ENCODE measurements at places on chromosomes 7 and 10.

DNA sequence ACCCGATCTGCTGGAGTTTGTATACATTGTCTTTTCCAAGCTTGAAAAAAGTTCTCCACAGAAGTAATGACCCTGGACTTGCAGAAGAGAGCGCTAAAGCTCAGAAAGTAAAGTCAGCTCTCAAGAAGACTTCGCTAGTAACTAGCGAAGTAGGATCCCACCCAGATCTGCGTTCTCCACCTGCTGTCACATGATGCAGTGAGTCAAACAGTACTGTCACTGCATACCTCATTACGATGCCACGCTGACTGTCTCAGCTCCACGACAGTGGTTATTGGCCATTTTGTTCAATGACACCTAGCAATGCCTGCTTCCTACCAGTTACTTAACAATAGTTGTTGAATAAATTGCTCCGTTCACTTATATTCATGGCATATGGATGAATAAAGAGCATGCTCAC lies 29.7 kb upstream of the SEC61G start:
- no peak for DNase-seq

GRCh38 chr10:26739071-26739631 lies 41.6 kb downstream of the PDSS1 start:
- DNase-seq = no peak

GRCh38 chr10:120607016-120607709 lies 150.1 kb downstream of the PLPP4 start:
- DNase-seq = no peak

DNA sequence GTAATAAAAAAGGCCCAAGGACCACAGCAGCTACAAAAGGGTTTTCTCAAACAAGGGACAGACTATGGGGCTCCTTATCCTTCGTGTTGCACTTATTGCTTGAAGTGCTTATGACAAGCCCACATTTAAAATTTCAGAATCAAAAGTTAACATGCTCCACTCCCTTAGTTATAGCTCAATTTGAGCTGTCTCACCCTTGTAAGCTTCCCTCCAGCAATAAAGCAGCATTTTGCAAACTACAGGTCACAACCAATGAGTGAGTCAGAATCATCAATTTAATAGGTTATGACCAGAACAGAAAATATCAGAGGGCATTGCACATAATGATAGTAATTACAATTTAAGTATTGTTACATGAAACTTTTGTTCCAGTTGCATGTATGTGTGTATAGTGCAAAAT lies 53.0 kb downstream of the IMMP2L start:
- DNase-seq = no peak

DNA sequence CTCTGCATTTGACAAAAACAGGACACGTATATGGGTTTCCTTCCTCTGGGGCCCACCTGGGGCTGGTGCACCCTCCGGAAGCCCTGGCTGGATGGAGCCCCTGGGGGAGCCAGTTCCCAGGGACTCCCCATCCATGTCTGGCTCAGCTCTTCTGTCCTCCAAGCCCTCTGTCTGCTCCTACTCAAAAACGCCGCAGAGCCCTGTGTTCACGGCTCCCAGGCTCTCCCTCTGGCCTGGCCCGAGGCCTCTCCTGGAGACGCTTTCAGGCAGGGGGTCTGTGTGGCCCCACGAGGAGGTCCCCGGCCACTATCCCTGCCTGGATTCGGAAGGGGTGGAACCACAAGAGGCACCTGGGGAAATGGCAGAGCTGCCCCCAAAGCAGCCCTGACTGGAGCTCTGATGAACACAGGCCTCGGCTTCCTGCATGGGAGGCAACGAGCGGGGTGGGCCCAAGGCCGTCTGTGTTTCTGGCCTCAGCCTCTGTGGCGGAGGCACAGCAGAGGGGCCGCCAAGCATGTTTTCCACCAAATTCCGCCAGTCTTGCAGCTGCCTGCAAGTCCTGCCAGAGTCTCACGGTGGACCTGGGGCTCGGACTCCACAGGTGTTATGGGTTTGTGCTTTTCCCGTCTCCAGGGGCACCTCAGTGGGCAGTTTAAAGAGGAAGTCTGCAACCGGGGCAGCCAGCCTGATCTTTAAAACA lies 22.6 kb upstream of the INPP5A start:
- DNase-seq = no peak

All from stimulated activated CD4-positive, alpha-beta T cell treated with anti-CD3 and anti-CD28 coated beads, TNF-alpha, amount 100 ng/mL, for 1 hour (primary cell).